ENCODE measurements at places on chromosomes 16 and 17. TPM values are rescaled to one million over a fixed set of nuclear protein-coding genes. Genes with fewer than 3 reads are reported as not detected.

ZDHHC1 gene
- total RNA-seq, result 4.3 TPM

RAB37 gene
- 0.15 TPM for total RNA-seq

GRB7 gene
- total RNA-seq, result 0.60 TPM

NPIPB2 gene
- 2.0 TPM for total RNA-seq

VAT1L gene
- total RNA-seq, result 0.08 TPM

All from smooth muscle cell of the coronary artery (primary cell).